ENCODE measurements at places on chromosomes 7 and 10. TPM values are rescaled to one million over a fixed set of nuclear protein-coding genes. Genes with fewer than 3 reads are reported as not detected.

The CYP3A4 gene
- not detected for total RNA-seq

The NRCAM gene
- 0.86 TPM for total RNA-seq

The OR9A2 gene
- not detected for total RNA-seq

- DNase-seq, result no peak
These were observed 46.3 kb downstream of the NRP1 start for GRCh38 chr10:33288127-33288526.

DNA sequence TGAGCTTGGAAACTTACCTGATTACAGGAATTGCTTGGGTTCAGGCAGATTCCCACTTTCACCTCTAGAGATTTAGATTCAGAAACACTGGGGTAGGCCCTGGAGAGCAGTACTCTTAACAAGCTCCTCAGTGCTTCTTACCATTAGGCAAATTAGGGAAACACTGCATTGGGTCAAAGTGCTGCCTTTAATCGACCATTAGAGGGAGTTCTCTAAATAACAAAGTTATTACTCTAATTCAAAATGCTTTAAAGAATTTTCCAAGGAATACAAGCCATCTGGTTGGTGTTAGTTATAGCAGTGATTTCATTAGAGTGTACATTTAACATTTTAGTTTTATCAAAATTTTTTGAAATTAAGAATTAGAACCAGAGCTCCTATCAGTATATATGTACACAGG lies 324.5 kb downstream of the GFRA1 start:
- DNase-seq, result no peak

Measured in A172 (cell line).